ENCODE measurements at places on chromosomes 4 and X.

- H3K27me3 ChIP-seq, result no peaks in the 10 kb centered on the region
- no peak overlapping the region for H3K27ac ChIP-seq
- H3K36me3 ChIP-seq, result no peaks in the 10 kb centered on the region
- no peaks in the 10 kb centered on the region for H3K4me1 ChIP-seq
- H3K4me3 ChIP-seq, result no peak overlapping the region
These were observed 8.9 kb upstream of the HTRA3 start for GRCh38 chr4:8260656-8261111.

- no peak overlapping the region for H3K27ac ChIP-seq
- H3K4me1 ChIP-seq, result no peaks in the 10 kb centered on the region
- H3K27me3 ChIP-seq, result no peaks in the 10 kb centered on the region
- H3K36me3 ChIP-seq, result no peaks in the 10 kb centered on the region
- no peak for DNase-seq
These were observed 135.8 kb upstream of the GUCY1A1 start for GRCh38 chr4:155530857-155531256.

- H3K27me3 ChIP-seq, result no peaks in the 10 kb centered on the region
- H3K4me1 ChIP-seq, result no peaks in the 10 kb centered on the region
- DNase-seq, result no peak
- no peak overlapping the region for H3K27ac ChIP-seq
These were observed 25.2 kb upstream of the GK start for GRCh38 chrX:30627818-30628652.

DNA sequence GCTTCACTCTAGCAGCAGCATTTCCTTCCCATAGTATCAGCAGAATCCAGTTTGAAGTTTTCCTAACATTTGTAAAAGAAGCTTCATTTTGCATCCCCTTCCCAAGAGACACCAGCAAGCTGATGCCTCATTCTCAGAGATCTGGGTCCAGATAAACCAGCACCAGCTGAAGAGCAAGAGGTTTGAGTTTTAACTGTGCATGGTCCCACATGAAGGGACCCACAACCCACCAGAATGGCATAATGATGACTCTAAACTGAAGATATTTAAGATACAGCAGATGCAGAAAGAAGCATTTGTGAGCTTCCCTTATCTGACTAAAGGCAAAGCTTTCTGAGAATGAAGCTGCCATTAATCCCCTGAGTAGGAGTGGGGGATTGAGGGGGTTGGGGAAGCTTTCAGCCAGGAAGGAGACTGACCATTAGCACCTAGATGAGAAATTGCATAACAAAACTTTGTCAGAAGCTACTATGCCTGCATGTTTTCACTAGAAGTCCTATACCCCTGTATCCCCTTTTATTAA, 18.6 kb downstream of the NUDT6 start:
- no peak for DNase-seq
- H3K4me3 ChIP-seq, result no peak overlapping the region
- no peaks in the 10 kb centered on the region for H3K36me3 ChIP-seq
- no peaks in the 10 kb centered on the region for H3K27me3 ChIP-seq
- no peaks in the 10 kb centered on the region for H3K4me1 ChIP-seq

DNA sequence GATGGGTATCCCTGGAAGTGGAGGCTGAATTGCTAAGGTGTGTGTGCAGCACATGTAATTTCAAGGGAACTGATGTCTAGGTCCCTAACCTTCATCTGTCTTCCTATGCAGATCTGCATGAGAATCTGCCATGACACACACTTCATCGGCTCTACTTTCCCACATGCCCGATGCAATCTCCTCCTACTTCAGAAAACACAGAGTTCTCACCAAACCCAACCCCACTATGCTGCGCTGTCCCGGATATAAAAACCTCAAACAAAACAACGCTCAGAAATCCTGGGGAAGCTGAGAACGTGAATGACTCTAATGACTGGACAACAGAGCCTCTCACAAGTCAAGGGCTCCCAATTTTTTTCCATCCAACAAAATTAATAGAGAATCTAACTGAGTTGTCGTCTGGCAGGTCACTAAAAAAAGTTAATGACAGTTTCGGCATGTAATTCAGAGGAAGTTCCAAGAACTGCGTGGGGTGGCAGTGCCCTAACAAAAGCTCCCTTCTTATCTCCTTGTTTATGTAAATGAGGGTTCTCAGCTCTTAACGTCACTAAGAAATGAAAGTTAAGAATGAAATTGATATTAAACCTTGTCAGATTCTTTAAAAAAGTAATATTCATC, 39.0 kb downstream of the STX18 start:
- DNase-seq, result no peak
- H3K4me1 ChIP-seq, result no peaks in the 10 kb centered on the region
- H3K27ac ChIP-seq, result no peak overlapping the region
- H3K36me3 ChIP-seq, result no peaks in the 10 kb centered on the region

- H3K27me3 ChIP-seq, result no peaks in the 10 kb centered on the region
- H3K4me3 ChIP-seq, result no peak overlapping the region
- no peak overlapping the region for H3K27ac ChIP-seq
- no peaks in the 10 kb centered on the region for H3K4me1 ChIP-seq
These were observed 260.8 kb upstream of the TENM3 start for GRCh38 chr4:181982437-181982836.

GRCh38 chr4:67593741-67594175, 35.2 kb downstream of the STAP1 start:
- no peak overlapping the region for H3K4me3 ChIP-seq
- H3K36me3 ChIP-seq, result no peaks in the 10 kb centered on the region
- no peaks in the 10 kb centered on the region for H3K27me3 ChIP-seq
- H3K27ac ChIP-seq, result no peak overlapping the region
- no peaks in the 10 kb centered on the region for H3K4me1 ChIP-seq
- no peak for DNase-seq

- H3K4me1 ChIP-seq, result no peaks in the 10 kb centered on the region
- no peaks in the 10 kb centered on the region for H3K36me3 ChIP-seq
- no peak overlapping the region for H3K4me3 ChIP-seq
- H3K27ac ChIP-seq, result no peak overlapping the region
These were observed 6.5 kb upstream of the TMEM184C start for GRCh38 chr4:147610686-147611085.

- H3K4me1 ChIP-seq, result no peaks in the 10 kb centered on the region
- no peaks in the 10 kb centered on the region for H3K27me3 ChIP-seq
- DNase-seq, result no peak
- no peak overlapping the region for H3K27ac ChIP-seq
- H3K36me3 ChIP-seq, result no peaks in the 10 kb centered on the region
- no peak overlapping the region for H3K4me3 ChIP-seq
These were observed 133.8 kb upstream of the EMCN start for GRCh38 chr4:100651499-100652175.

DNA sequence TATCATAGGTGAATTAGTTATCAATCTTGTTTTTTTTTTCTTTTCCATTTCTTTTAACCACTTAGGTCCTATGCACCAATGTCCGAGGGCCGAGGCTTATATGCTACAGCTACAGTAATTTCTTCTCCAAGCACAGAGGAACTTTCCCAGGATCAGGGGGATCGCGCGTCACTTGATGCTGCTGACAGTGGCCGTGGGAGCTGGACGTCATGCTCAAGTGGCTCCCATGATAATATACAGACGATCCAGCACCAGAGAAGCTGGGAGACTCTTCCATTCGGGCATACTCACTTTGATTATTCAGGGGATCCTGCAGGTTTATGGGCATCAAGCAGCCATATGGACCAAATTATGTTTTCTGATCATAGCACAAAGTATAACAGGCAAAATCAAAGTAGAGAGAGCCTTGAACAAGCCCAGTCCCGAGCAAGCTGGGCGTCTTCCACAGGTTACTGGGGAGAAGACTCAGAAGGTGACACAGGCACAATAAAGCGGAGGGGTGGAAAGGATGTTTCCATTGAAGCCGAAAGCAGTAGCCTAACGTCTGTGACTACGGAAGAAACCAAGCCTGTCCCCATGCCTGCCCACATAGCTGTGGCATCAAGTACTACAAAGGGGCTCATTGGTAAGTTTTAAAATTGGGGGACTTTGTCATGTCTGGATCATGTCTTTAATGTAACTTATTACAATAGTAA, 250.7 kb downstream of the RAPGEF2 start:
- no peaks in the 10 kb centered on the region for H3K4me1 ChIP-seq
- H3K36me3 ChIP-seq, result no peaks in the 10 kb centered on the region
- no peak for DNase-seq

Measured in iPS DF 6.9 (cell line).